ENCODE measurements at places on chromosomes 2 and 18.
A peak's percentile ranks its signal among the peaks of the same experiment; 100 is the strongest.

- DNase-seq: no peak
These were observed 64.4 kb downstream of the INPP5D start for GRCh38 chr2:233124421-233125080.

GRCh38 chr2:172836347-172836821 is 100.7 kb downstream of the RAPGEF4 start:
- DNase-seq: peak; percentile 23

- no peak for DNase-seq
These were observed 53.5 kb downstream of the ATL2 start for GRCh38 chr2:38323623-38324022.

DNA sequence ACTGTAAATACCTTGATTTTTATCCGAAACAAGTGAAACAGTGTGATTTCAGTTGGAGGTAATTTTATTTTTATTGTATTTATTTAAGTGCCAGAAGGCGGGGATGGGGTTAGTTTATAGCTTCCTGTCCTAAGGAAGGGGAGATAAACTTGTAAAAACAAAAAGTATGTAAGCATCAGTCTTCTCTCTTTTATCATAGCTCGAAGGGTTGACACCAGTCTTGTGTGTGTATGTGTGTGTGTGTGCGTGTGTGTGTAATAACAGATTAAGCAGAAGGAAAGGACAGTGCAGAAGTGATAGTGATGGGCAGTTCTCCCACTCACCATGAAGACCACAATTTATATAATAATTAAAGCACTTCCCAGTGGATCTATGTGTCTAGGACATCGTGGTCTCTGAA is 793.3 kb downstream of the PLCL1 start:
- no peak for DNase-seq

- no peak for DNase-seq
These were observed 10.3 kb upstream of the ZBTB7C start for GRCh38 chr18:48419277-48420022.

DNA sequence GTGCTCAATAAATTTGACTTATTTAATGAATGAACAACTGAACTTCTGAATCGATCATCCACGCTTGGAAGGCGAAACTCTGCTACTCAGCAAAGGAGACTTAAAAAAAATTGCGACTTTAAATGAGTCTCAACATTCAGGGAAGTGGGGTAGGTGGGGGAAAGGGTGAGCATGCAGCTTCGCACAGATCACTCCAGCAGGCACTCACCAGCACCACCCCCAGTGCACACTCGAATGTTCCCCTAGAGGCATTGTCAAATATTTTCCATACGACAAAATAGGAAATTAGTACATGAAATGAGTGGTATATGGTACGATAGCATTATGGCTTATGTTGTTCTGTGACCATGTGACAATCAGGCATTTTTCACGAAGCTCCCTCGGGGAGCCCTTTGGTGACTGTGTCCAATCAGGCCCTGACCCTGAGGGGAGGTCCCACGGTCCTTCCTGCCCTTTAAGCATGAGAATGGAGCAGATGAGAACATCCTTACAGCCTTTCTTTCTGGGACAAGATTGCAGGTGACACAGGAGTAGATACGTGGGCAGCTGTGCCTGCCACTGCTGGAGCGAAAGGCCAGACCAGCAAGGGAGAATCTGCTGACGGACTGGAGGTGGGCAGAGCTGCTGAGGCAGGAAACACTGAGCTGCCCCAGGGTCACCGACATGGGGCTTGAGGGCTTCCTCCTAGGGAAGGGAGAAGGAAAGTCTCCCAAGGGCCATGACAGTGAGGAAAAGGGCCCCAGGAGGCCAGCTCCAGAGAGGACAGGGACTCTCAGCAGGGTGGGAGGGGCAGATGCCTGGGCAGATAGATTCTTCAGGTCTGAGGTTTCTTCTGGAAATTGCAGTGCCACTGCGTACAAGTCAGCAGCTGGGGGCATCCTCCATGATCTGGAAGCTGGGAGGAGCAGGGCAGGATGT is 101.3 kb upstream of the ID2 start:
- DNase-seq: no peak

- no peak for DNase-seq
These were observed 49.9 kb upstream of the TMEM18 start for GRCh38 chr2:727071-727470.

GRCh38 chr18:79299272-79299671 is 96.5 kb upstream of the NFATC1 start:
- DNase-seq: no peak

DNA sequence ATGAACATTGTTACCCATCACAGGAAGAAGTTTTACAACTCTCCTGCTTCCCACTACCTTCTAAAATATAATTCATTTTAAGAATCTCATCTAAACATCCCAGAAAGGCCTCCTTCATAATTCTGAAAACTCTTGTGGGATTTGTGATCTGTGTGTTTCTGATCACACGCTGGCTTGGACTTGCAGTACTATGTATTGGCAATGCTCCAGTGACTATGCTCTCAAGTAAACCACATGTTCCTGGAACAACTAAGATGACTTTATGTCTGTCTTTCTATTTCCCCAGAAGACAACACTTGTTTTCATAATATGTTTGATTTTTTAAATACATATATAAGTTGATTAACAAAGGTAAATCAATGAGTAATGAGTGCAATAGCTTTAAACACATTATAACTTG is 376.6 kb upstream of the NETO1 start:
- no peak for DNase-seq

DNA sequence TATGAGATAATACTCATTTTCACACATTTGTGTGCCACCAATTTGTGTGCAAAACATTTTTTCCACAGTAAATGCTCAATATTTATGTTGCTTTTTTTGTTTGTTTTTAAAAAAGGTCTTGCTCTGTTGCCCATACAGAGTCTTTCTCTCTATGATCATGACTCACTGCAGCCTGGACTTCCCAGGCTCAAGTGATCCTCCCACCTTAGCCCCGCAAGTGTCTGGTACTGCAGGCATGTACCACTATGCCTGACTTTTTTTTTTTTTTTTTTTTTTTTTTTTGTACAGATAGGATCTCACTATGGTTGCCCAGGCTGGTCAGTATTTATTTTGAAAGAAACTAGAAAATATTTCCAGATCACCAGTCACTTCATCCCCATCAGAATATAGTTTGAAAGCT is 297.8 kb upstream of the GYPC start:
- DNase-seq: no peak

- DNase-seq: peak; percentile 56
These were observed 37.6 kb upstream of the SLC4A10 start for GRCh38 chr2:161586517-161587167.

DNA sequence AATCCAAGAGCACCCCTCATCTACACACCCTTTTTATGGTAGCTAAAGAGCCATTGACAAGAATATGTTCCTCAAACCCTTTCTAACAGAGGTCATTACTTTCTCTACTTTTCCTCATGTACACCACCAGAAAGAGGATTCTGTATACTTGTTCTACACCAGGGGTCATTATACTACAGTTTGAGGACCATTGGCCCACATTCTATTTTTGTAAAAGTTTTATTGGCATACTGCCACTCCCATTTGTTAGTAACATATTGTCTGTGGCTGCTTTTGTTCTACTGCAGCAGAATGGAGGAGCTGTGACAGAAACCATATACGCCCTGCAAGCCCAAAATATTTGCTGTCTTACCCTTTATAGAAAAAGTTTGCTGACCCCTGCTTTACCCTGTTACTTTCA is 14.3 kb downstream of the HTR2B start:
- peak; percentile 24 for DNase-seq

DNA sequence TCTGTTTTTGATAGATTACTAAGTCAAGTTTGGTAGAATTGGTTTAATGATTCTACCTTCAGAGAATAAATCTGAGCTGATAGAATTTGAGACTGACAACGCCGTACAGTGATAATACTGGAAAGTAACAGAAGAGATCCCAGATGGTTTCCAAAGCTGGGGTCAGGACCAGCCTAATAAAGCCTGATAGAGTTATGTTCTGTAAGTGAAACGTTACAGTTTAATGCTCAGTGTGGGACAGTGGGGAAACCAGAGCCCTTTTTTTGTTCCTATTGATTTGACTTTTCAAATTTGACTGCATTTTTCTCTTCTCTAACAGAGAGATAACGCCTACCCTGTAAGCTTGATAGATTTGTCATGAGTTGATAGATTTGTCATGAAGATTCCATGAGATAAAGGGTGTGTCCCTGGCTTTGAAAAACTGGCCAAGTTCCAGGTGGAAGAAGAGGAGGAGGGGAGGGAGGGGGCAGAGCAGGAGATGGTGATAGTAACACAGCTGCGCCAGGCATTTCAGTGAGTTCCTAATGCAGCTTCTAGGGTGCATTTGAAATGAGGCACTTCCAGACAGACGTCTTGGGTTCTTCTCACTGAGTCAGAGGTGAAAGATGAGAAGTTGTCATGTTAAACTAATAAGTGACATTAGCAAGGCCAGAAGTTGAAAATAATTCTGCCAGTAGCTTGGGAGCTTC is 65.1 kb downstream of the CERS6 start:
- peak; percentile 21 for DNase-seq

DNA sequence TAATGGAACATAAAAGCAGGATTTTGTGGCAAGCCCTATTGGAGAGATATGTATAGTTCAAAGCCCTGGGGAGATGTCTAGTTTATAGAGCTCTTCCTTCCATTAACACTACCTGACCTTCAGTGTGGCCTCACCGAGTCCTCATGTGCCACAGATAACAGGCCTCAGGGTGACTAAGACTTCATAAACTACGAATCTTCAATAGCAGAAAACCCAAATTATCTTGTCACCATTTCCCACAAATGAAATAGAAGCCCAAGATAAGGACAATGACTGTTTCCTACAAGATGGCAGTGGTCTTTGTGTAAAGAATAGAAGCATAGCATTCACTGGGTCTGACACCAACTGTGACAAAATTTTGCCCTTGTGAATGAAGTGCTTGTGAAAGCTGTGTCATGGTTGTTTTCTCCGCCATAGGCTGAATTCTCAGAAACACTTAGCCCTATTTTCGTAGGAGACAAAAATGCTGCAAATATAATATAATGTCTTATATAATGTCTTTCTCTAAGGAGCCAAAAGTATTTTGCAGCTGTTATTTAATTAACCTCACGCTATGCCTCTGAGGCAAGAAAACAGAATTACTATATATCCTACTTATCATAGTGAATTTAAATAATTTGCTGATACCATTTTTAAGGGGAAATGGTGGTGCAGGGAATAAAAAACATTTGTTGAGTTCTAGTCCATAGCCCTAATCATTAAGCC is 136.7 kb upstream of the CWC22 start:
- no peak for DNase-seq

DNA sequence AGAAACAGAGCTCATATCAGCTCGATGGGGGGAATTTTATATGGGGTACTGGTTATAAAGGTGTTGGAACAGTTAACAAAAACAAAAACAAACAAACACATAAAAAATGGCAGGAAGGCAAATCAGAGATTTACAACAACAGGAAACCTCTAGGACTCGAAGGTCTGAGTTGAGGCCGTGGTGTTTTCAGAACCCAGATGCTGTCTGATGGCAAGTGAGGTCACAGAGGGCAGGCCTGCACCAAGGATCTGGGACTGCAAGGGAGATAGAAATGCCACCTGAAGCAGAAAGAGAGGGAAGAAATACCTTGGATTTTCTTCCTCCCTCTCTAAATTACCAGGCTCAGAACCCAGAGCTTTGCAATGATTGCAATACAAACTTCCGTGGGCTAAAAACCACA is 429.5 kb downstream of the ZNF521 start:
- DNase-seq: no peak

DNA sequence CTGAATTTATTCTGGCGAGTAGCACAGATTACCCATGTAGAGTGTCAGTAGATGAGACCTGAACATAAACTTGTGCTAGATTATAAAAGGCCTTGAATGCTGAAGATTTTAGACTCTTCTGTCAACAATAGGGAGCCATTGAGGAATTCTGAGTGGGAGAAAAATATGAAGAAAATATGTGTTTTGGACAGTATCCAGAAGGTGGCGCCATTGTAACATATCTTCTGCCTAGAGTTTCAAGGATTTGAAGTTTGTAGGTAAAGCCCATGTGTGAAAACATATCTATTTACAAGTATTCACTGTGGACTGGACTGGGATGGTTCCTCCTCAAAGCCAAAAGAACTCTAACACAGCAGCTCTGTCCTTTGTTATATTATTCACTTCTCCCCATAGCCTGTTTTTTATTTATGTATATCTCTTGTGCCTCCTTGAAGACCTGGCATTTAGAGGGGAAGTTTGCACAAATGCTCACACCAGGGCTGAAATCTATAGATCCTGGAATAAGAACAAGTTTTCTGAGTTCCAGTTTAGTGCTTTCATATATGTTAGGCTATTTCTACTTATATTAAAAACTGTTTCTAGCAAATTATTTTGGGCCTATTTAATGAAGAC is 124.9 kb downstream of the RDH14 start:
- DNase-seq: peak; percentile 74

DNA sequence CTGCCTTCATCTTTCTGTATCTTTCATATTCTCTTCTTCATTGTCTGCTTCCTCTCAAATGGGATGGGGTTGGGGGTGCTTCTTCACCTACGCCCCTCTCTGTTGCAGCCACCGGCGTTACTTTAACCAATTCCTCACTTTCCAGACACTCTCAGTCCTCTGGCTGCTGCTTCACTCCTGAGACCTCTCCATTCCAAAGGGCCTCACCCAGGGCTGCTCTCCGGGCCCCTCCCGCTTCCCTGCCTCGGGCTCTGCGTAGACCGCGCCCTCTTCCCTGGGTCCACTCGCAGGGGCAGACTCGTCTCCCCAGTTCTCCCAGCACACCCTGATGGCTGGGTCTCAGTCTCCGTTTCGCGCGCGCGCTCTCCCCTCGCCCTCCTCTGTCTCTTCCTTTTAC is 926 bp downstream of the SERPINB8 start:
- DNase-seq: no peak

DNA sequence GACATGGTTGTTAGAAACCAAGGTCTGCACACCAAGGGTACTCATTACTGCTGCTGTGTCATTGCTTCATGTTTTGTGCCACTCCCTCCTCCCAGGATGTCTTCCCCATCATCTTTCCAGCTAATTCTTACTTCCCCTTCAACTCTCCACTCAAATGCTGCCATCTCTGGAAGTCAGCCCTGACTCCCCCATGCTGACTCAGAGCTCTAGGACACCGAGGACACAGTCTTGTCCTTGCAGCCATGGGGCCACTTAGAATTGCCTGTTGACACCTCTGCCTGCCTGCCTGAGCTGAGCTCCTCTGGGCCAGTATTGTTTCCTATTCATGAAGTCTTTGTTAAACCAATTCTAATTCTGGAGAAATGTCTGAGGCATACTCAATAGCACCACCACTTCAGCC is 100.2 kb downstream of the GYPC start:
- DNase-seq: no peak

GRCh38 chr2:70978341-70979179 is at the start of gene ANKRD53:
TSS of gene ANKRD53 (plus strand) at chr2:70978630. CDS start at chr2:70978646, 16 bp downstream.
- no peak for DNase-seq

DNA sequence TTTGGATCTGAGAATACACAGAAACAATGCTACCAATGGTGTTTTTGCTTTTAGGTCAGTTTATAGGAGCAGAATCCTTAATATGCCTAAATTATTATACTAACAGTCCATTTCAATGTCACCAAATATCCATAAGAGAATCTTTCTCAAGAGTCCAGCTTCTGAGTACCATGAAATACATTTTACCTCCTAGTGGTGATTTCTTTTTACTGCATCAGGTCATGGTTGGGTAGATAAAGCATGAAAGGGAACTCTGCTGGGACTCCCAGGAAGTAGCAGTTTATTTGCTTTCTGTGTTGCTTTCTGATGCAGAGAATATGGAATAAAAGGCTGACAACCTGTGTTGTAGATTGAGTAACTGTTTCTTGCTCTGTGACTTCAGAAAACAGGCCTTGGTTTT is 115.6 kb downstream of the PPP1R1C start:
- peak; percentile 24 for DNase-seq

- no peak for DNase-seq
These were observed 23.8 kb downstream of the CD28 start for GRCh38 chr2:203730076-203730729.

Data from A673 (cell line).